ENCODE measurements at places on chromosomes 1 and 21. TPM values are rescaled to one million over a fixed set of nuclear protein-coding genes. Genes with fewer than 3 reads are reported as not detected.

Gene SPRR4
- total RNA-seq: not detected

Gene LENEP
- not detected for total RNA-seq

Gene ATP5PB
- total RNA-seq: 245 TPM

Gene AMY1A
- not detected for total RNA-seq

Gene RNF186
- not detected for total RNA-seq

Gene AMY1B
- not detected for total RNA-seq

All from A549 treated with AZD2906 at 1 μM for 4 hours (cell line).